ENCODE measurements at places on chromosomes 3 and 15.

DNA sequence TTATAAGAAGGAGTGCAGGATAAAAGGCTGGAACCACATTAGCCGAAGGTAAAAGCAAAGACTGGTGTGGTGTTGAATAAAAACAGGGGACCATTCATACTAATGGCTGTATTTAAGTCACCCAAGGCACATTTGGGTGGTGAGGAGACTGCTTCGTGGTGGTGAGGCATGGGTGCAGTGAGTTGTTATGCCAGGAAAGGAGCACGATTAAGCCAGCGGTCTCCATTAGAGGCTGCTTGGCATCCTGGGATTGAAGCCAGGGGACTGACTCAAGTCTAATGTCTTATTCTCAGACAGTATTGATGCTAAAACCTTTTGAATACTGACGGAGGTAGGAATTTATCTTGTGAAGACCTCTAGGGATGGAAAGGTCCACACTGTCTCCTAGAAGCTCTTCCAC is 21.9 kb downstream of the FEM1B start:
- no peak for DNase-seq

GRCh38 chr3:43289841-43290470 is 3.6 kb downstream of the SNRK start:
- DNase-seq: no peak

GRCh38 chr15:63605816-63606215 is 8.6 kb downstream of the FBXL22 start:
- no peak for DNase-seq

- DNase-seq: peak; percentile 51
These were observed 286.7 kb downstream of the SHOX2 start for GRCh38 chr3:157819270-157820156.

GRCh38 chr3:7381741-7382140 is 520.8 kb downstream of the GRM7 start:
- no peak for DNase-seq

- no peak for DNase-seq
These were observed 26.3 kb downstream of the BMF start for GRCh38 chr15:40082195-40082883.

GRCh38 chr15:74315626-74316025 is 51.8 kb downstream of the CYP11A1 start:
- DNase-seq: no peak

DNA sequence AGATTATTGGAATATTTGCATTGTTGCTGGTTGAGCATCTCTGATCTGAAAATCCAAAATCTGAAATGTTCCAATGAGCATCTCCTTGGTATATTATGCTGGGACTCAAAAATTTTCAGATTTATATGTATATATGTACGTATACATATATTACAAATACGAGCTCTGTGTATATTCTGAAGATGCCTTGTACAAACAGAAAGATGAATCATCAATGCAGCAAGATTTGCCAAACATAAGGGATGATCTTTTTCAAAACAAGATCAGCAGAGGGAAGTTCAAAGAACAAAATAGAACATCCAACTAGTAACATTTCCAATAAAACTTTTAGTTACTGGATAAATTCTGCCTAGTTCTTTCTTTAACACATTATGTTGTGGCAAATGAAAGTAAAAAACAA is 42.5 kb downstream of the HERC1 start:
- no peak for DNase-seq
